Endothelial cell of umbilical vein (primary cell): ENCODE measurements at places on chromosomes 13 and 19. TPM values are rescaled to one million over a fixed set of nuclear protein-coding genes. Genes with fewer than 3 reads are reported as not detected.

- no peak for DNase-seq
Observed at GRCh38 chr19:4830768-4831265, 695 bp downstream of the TICAM1 start.

- no peak for DNase-seq
Observed at GRCh38 chr19:14582894-14583340, at the start of gene CLEC17A. Gene CLEC17A, plus strand, starts transcription at chr19:14583084. Its CDS starts 77 bp downstream, at chr19:14583161.

- no peak for DNase-seq
Observed at GRCh38 chr13:66347486-66348117, 882.5 kb downstream of the PCDH9 start.

GRCh38 chr19:29079356-29080032 is 133.5 kb downstream of the UQCRFS1 start:
- DNase-seq, result no peak

DNA sequence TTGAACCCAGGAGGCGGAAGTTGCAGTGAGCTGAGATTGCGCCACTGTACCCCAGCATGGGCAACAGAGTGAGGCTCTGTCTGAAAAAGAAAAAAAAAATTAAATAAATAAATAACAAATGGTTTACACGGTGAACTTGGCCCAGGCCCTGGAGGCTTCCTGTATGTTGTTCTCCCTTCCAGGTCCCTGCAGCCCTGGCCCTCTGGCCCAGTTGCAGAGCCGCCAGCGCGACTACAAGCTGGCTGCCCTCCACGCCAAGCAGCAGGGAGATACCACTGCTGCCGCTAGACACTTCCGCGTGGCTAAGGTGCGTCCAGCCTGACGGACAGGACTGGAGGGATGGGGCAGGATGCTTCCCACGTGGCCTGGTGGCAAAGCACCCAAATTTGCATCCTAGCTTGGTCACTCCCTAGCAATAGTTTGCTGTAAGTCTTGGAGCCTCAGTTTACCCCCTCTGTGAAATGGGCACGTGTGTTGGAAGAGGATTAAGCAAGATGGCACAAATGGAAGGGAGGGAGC is 11.9 kb downstream of the CC2D1A start:
- DNase-seq, result no peak

GRCh38 chr19:56972291-56972841 is 131.8 kb upstream of the PEG3 start:
- no peak for DNase-seq

- DNase-seq, result peak; percentile 42
Observed at GRCh38 chr19:3366753-3367627, 607 bp downstream of the NFIC start.

DNA sequence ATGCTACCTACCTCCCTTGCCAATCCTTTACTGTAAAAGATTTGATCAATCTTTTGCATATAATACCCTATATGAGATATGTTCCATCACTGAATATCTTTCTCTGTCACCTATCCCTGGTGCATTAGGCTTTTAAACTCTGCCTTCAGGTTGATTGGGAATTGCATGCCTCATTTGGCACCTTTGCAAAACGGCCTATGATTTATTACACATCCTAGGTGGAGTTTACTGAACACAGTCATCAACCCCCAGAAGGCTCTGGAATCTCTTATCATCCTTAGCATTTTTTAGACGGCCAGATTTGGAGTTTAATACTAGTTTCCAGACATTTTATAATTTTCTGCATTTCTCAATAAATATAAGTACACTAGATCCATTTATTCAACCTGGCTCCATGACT is 448.4 kb upstream of the SLC10A2 start:
- DNase-seq, result no peak

DNA sequence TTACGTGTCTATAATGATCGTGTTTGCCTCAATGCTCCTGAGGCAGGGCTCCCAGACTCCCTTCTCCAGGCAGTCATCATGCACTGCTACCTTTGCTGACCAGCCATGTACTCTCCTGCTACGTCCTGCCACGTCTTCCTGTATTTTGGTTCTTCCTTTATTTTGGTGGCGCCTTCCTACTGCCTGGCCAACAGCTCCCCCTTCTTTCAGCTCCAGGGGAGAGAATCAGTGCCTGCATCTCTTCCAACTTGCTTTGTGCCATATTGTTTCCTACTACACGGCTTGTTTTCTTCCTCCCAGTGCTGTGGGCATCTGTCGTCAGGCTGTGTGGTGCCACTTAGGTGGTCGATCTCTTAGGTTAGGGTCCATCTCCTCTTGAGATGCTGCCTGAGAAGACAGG is 96.2 kb downstream of the FGF9 start:
- no peak for DNase-seq

The LGALS7B gene
- polyA plus RNA-seq, result not detected in 2 replicates

The MAMSTR gene
- polyA plus RNA-seq, result 0.57 and 0.94 TPM in 2 replicates
